ENCODE measurements at places on chromosomes 3 and 15.

DNA sequence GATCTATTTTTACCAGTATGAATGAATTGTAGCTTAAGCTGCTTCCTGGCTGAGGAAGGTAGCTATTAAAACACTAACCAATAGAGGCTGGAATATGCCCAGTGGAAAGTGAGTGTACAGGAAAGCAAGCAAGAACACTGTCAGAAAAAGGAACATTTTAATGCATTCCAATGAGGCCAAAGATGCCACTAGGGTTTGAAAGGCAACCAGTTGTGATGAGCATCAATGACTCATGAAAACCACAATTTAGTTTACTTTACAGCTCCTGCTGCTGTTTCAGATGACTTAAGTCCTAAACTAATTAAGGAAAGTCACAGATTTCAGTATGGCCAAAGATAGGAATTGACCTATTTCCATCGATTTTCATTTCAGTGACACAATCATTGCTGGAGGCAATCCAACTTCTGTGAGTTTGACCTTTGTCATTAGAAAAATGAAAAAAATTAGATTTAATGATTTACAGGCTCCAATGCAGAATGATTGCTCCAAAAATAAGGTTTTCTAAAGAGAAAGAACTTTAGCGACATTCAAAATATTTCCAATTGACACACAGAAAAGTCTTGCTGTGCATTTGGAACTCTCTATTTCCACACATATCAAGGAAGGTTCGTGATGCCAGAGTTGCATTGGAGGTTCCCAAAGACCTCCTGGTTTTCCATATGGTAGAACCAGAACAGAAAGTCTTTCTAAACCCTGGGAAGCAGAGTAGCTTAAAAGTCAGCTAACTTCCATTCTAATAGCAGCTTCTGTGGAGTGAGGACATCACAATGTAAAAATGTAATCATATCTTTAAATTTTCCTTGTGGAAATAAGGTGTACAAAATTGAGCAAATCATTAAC, 103.0 kb downstream of the SUCNR1 start:
- DNase-seq = peak; percentile 91

DNA sequence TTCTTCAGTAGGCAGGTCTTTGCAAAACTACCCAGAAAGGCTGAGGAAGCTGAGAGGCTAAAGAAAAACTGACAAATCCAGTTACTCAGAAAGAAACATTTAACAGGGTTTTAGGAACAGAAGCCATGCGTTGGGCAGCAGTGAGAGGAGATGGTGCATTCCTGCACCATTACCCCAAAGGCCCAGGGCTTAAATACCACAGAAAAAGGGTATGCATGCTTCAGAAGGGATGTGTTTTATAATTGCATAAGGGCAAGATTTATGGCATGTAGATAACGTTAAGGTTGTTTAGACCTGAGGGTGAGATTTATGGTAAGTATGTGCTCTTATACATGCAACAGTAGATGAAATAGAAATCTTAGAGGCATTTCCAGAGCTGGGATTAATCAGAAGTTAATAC, 10.0 kb downstream of the C3orf52 start:
- DNase-seq = no peak

- DNase-seq = no peak
Observed at GRCh38 chr3:150114873-150115540, 144.3 kb upstream of the PFN2 start.

- DNase-seq = no peak
Observed at GRCh38 chr3:69745505-69745904, 6.2 kb downstream of the MITF start.

GRCh38 chr3:161977063-161977462, 480.5 kb downstream of the OTOL1 start:
- no peak for DNase-seq

- DNase-seq = no peak
Observed at GRCh38 chr15:36880913-36881460, 219.4 kb downstream of the MEIS2 start.

- DNase-seq = no peak
Observed at GRCh38 chr3:100331660-100332059, 2.9 kb upstream of the NIT2 start.

DNA sequence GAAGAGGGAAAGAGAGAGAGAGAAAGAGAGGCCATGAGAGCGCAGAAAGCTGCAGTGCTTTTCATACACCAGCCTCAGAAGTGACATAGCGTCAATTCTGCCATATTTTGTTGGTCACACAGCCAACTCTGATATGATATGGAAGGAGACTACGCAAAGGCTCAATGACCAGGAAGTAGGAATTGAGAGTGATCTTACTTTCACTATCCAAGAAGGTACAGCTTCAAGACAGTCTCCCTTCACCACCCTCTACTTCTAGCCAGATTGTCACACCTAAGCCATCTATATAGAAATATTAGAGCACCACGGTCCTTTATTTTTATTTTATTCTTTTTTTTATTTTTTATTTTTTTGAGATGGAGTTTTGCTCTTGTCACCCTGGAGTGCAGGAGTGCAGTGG, 21.1 kb downstream of the PARP15 start:
- no peak for DNase-seq

DNA sequence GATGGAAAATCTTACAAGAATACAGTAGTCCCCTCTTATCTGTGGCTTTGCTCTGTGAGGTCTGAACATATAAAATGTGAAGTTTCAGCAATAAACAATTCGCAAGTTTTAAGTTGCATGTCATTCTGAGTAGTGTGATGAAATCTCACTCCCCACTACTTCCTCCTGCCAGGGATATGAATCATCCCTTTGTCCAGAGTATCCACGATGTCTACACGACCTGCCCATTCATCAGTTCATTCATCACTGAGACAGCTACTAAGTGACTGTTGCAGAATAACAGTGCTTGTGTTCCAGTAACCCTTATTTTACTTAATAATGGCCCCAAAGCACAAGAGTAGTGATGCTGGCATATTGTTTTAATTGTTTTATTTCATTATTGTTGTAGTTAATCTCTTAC, 489.2 kb upstream of the UBE2E2 start:
- peak; percentile 91 for DNase-seq

DNA sequence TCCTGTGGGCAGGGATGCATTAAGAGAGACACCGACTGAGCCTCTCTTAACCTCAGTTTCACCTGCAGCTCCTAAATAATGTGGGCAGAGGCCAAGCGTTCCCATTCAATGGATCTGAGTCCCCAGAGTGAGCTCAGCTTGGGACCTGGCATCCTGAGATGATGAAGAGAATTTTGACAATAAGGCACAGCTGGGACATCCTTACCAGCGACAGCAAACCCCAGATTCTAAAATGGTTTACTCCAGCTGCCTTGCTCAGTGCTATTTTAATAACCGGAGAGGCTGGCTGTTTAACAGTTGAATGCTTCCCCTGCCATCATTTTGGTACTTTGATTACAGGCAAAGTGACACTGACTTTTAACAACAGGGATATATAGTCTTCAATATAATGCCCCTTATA, 123.7 kb downstream of the WDR76 start:
- no peak for DNase-seq

DNA sequence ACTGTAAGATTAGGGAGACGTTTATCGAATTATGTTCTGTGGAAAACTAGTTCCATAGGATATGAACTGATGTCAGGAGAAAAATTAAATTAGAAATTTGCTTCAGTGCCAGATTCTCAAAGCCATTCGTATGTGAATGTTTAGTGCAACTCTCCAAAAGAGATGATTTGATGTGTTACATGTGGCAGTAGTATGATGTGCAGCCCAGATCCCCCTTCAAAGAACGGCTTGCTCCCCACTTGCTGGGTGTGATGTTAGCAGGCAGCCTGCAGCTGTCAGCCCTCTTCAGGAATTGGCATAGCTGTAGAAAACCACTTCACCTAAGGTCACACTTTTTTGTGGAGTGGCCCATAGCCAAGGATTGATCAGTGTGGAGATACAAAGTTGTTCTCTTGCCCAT, 127.0 kb upstream of the CCDC54 start:
- no peak for DNase-seq

DNA sequence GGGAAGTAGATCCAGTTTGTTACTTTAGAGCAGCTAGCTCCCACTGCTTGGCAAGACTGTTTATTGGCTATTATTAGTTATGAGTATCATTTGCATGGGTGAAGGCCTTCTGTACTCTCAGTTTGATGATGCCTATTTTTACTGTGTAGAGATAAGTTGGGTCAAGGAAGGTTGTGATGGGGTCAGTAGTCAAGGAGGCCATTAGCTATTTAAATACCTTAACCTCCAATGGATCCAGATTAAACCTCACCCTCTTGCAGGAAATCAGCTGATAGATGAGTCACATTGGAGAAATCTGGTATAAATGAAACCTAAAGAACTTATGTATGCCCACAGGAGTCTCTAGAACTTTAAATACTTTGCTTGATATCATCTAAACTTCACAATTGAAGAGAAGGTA, 45.0 kb downstream of the THBS1 start:
- DNase-seq = no peak

- DNase-seq = no peak
Observed at GRCh38 chr3:171363202-171363601, 97.0 kb downstream of the TNIK start.

- DNase-seq = no peak
Observed at GRCh38 chr15:40807888-40808461, 702 bp upstream of the DNAJC17 start.

- peak; percentile 73 for DNase-seq
Observed at GRCh38 chr3:11077466-11077865, 76.8 kb upstream of the HRH1 start.

DNA sequence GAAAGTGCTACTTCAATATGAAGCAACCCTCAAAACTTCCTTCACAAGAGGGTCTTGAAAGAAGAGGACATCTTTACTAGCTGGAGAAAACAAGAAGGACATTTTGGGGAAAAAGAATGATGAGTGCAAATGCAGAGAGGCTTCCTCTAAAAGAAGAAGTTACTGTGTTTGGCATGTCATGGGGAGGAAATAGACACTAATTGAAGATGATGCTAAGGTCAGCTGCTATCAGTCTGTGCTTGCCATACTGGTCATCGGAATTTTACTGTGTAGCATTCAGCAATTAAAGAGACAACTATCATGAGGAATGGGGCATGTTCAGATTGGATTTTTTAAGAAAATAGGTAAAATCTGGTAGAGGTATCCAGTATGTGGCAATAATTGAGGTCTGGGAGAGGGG, 60.0 kb downstream of the THRB start:
- DNase-seq = no peak

DNA sequence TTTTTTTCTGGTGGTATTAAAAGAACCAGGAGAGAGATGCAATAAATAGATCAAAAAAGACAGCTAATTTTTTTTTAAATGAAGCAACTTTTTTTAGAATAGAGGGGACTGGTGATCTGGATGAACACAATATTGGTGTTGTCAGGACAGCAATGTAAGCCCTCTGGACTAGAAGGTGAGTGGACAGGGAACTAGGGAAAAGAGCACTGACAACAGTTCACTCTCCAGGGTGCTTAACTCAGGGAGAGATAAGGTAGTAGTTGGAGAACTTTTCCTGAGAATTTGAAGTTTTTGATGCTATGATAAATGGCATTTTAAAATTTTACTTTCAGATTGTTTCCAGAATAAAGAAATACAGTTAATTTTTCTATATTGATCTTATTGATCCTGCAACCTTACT, 158.3 kb upstream of the STAC start:
- DNase-seq = peak; percentile 42

DNA sequence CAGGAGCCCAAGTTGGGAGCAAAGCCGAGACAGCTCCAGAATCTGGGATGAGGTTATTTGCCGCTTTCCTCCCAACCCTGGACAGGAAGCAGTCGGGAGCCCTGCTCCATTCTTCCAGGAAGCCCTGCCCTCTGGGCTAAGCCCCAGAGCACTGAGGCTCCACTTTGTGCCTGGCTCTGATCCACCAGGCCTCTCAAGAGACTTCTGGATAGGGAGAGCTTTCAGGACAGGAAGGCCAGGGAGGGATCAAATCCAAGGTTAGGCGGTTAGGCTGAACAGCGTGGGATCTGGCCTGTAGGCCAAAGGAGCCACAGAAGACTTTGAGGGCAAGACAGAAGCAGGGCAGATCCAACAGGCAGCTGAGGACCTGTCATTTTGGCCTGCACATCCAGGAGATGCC, 835 bp downstream of the STOML1 start:
- peak; percentile 93 for DNase-seq

DNA sequence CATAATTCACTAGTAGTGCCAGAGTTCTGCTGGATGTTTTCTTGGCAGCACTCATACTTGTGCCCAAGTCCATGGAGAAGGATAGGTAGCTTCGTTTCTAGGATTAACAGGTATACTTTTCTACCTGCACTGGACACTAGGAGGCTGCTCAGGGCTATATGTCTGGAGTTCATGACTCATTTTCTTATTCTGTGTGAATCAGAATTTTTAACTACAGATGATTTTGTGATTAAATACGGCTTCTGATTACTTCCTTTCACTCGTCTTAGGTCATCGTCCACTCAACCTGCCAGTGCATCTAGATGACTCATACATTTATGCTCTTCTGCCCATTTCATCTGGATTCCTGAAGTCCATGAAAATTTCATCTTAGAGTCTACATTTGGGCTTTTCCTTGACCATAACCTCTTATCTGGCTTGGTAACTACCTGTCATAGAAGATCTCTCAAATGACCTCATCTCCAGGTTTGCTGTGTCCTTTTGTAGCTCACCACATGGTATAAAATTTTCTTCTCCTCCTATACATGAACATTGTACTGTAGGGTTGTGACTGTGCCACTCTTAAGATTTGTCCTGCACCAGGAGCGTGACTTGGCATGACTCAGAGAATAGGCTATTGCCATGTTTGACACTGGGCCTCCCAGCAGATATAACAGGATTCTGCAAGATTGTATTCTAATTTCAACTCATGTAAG, 66.7 kb upstream of the GCSAM start:
- no peak for DNase-seq

DNA sequence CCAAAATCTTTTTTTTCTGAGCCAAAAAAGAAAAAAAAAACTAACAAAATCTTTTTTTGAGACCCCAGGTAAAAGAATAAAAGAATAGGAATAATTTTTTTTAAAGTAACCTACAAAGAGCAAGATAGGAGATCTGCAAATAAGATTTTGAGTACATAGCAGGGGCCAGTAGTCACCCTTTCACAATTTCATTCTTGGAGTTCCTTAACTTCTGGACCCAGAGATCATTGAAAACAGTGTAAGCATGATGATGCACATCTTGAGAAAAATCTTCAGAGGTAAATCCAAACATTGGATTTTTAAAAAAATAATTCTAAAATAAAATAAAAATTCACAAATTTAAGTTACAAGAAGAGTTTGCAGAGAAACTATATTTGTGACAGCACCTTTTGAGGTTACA, 18.8 kb downstream of the TFRC start:
- no peak for DNase-seq
